ENCODE measurements at places on chromosomes 2 and 18. TPM values are rescaled to one million over a fixed set of nuclear protein-coding genes. Genes with fewer than 3 reads are reported as not detected.
A peak's percentile ranks its signal among the peaks of the same experiment; 100 is the strongest.

C18orf54 gene
- total RNA-seq, result 35.0 TPM

EFR3B gene
- total RNA-seq, result 11.8 TPM

NR4A2 gene
- 0.85 TPM for total RNA-seq

DCDC2C gene
- total RNA-seq, result not detected

NXPH2 gene
- 8.3 TPM for total RNA-seq

QPCT gene
- 16.5 TPM for total RNA-seq

- no peak overlapping the region for H3K27ac ChIP-seq
- DNase-seq, result no peak
- H3K4me1 ChIP-seq, result peaks cover 38% of the 10 kb centered on the region
- H3K4me3 ChIP-seq, result no peak overlapping the region
- no peaks in the 10 kb centered on the region for H3K27me3 ChIP-seq
These were observed 226.0 kb upstream of the PXDN start for GRCh38 chr2:1970341-1970740.

GRCh38 chr2:82539280-82539621 lies 1919.8 kb downstream of the SUCLG1 start:
- no peak for DNase-seq
- no peak overlapping the region for H3K4me3 ChIP-seq
- no peaks in the 10 kb centered on the region for H3K4me1 ChIP-seq
- no peaks in the 10 kb centered on the region for H3K36me3 ChIP-seq

DNA sequence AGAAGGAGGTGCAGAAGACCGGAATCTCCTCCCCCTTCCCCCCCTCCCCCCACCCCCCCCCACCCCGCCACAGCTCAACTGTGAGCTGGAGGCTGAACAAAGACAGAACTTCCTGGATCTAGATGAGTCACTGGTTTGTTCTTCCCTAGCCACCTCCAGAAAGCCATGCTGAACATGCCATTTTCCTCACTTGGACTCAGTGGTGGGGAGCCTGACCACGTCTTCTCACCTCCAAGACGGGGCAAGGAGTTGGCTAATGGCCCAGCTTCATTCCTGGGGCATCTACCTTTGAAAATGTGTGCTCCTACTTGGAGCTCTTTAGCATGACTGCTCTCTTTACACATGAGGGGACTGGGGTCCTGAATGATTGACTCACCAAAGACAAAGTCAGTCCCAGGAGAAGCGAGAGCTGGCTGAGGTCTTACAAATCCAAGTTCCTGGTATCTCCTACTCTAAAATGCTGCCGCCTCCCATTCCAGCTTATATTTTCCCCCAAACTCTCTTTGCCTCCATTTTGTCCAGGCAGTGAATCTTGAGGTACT lies 22.6 kb upstream of the FZD5 start:
- no peaks in the 10 kb centered on the region for H3K27me3 ChIP-seq
- peak; percentile 36 for DNase-seq
- H3K36me3 ChIP-seq, result no peaks in the 10 kb centered on the region
- H3K4me3 ChIP-seq, result no peak overlapping the region

DNA sequence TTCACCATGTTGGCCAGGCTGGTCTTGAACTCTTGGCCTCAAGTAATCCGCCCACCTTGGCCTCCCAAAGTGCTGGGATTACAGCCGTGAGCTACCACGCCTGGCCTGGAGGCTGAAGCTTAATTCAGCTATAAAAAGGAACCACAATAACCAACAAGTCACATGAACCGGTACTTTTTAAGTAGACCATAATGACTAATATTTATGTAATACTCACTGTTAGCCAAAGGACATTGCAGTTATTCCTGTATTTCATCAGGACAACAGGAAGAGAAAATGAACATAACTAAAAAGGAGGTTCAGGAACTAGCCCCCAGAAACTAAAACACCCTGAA lies 49.0 kb upstream of the TMEM87B start:
- H3K4me3 ChIP-seq, result no peak overlapping the region
- DNase-seq, result no peak
- H3K27me3 ChIP-seq, result no peaks in the 10 kb centered on the region

GRCh38 chr2:203870481-203870880 lies 2.9 kb downstream of the CTLA4 start:
- no peaks in the 10 kb centered on the region for H3K4me1 ChIP-seq
- H3K27me3 ChIP-seq, result no peaks in the 10 kb centered on the region
- H3K36me3 ChIP-seq, result no peaks in the 10 kb centered on the region
- no peak for DNase-seq
- H3K27ac ChIP-seq, result no peak overlapping the region
- no peak overlapping the region for H3K4me3 ChIP-seq

DNA sequence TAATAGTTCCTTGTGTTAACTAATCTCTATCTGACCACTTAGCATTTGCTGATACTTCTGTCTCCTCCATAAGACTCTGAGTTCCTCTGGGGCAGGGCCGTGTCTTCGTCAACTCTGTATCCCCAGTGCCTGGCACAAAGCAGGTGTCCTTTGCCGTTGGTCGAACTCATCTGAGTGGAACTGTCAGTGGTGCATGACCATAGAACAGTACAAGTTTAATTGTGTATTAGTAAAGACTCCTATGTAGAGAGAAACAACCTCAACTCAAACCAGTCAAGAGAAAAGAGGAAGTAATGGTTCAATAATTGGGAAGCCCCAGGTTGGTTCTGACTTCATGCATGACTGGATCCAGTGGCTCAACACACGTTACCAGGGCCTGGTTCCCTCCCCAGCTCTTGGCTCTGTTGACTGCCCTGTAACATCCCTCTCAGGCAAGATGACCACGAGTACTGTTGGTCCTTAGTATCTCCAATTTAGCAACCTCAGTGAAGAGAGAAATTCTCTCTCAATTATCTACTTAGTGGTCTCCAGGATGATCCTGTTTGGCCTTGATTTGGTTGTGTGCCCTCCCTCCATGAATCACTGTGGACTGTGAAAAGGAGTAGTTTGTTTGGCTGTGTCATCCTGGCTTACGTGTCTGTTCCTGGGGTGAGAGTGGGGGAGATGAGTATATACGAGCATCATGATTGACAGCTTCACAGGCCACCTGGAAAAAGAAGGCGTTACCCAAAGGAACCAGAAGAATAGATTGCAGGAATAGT lies 58.5 kb upstream of the MSH6 start:
- no peaks in the 10 kb centered on the region for H3K27me3 ChIP-seq
- H3K27ac ChIP-seq, result no peak overlapping the region
- no peak overlapping the region for H3K4me3 ChIP-seq
- no peak for DNase-seq
- H3K4me1 ChIP-seq, result no peaks in the 10 kb centered on the region
